Activated CD4-positive, alpha-beta T cell treated with anti-CD3 and anti-CD28 coated beads for 36 hours (primary cell): ENCODE measurements at places on chromosomes 3 and 15.
A peak's percentile ranks its signal among the peaks of the same experiment; 100 is the strongest.

GRCh38 chr3:179181021-179181472, 32.9 kb downstream of the PIK3CA start:
- no peak for DNase-seq

GRCh38 chr3:50260027-50260941, 8.7 kb upstream of the SEMA3B start:
- DNase-seq = peak; percentile 94

DNA sequence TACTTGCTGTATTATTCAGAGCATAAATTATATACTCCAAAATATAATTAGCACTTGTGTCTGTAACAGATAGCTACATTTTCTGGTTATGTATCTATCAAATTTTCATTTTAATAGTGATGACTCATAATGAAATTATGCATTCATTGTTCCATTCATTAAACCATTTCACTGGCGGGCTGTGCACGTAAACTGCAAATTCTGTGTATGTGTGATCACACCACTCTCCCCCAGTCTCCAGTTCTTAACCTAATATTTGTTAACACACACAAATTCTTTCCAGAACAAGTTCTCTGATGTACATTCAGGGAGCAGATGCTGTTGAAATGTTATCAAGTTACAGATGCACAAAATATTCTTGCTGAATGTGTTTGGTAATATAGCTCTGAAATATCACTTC, 3.8 kb upstream of the KCNMB2 start:
- no peak for DNase-seq

- DNase-seq = peak; percentile 50
These were observed 134.2 kb upstream of the SATB1 start for GRCh38 chr3:18559331-18559842.

DNA sequence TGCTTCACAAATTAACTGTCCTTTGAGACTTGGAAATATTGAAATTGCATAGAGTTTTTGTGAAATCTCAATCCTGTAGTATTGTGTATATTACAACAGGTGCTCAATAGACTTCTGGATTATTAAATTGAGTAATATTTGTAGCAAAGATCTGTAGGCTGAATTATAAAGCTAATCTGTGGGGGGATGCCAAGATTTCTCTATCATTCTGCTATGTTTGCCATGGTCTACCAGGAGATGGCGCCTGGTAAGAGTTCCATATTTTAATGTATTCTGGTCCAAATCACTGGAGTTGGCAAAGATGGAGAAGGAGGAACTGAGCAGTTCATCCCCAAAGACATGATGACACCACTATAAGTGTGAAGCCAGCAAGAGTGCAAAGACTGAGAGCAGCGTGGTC, 340.9 kb upstream of the TPRG1 start:
- peak; percentile 13 for DNase-seq

- peak; percentile 15 for DNase-seq
These were observed 507.5 kb upstream of the TGFBR2 start for GRCh38 chr3:30098653-30099455.

- DNase-seq = no peak
These were observed 136.5 kb downstream of the MAP2K5 start for GRCh38 chr15:67678993-67679392.

DNA sequence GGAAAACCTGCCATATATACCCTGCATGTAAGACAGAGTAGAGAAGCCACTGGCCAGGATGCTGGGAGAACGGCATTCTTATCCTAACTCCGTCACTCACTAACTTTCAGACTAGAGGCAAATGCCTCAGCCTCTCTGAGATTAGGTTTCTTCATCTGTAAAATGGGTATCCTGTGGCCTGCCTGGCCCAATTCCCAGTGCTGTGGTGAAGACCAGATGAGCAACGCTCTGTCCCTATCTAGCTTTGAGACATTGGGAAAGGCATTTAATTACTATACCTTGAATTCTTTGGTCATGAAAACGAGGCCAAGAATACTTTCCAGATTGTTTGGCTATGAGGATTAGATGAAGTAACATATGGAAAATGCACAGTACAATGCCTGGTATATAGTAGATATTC, 35.9 kb downstream of the CEMIP start:
- no peak for DNase-seq

DNA sequence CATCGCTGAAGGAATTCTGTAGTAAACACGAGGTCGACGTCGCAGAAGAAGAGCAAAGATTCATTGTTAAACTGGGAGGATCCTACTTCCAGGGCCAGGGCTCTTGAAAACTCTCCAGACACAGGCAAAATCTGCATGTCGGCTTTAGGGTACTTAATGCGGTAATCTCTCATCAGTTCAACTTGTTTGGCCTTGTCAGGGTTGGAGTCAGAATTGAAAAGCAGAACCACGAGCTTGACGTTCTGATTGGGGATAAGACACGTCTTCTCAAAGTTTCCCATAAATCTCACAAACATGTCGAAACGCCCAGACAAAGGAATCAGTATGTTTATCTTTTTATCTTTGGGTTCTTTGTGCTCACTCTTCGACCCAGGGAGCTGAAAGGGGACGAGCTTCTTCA, 74.0 kb downstream of the CHSY1 start:
- peak; percentile 0 for DNase-seq

GRCh38 chr3:101865751-101866509, 16.6 kb downstream of the NFKBIZ start:
- DNase-seq = no peak

DNA sequence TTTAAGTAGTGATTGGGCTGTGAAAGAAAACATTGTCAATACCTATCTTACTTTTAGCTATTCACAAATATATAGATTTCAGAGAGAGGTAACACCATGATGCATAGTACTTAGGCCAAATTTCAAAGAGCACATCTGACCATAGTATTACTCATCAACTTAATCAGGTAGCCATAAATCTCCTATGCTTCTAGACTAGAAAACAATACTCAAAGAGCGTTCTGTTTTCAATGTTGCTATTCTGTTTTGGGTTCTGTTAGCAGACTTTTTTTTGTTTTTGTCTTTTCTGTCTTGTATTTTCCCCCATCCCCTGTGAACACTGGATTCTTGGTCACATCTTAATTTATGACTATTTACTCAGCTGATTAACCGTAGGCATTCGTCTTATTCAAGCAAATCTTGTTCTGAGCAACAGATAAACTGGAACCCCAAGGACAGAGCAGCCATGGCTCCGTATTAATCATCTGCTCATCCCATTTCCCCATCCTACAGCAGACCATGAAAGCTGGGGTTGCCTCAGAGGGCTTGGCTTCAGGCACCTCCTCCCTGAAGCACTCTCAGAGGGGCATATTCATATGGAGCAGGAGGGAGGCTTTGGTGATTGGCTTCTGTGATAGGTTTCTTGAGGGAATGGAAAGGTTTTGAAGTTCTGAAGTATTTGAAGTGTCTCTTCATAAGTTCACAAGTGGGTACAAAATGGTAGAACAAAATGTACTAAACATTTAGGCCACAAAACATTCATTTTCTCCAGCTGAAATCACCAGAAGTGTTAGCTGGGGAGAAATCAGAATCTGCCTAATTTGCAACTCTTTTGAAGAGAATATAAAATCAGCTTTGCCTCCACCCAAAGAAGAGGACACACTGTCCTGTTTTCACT, 105.3 kb downstream of the TNIK start:
- DNase-seq = no peak

DNA sequence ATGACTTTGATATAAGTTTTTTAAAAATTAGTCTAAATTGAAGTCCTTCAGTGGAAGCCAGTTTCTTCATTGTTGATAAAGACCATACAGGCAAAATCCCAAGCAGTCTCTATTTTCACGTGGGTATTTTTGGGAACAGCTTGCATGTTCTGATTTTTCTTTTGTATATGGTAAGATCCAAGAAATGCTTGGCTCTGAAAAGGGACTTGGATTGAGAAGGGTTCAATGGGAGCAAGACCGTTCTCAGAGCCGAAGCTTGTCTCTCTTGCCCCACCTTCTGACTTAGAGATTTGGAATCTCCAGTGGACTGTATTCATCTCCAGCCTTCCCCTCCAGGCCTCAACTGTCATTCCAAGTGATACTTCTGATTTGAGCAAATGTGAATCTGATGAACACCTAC, 175.5 kb downstream of the CHDH start:
- no peak for DNase-seq

DNA sequence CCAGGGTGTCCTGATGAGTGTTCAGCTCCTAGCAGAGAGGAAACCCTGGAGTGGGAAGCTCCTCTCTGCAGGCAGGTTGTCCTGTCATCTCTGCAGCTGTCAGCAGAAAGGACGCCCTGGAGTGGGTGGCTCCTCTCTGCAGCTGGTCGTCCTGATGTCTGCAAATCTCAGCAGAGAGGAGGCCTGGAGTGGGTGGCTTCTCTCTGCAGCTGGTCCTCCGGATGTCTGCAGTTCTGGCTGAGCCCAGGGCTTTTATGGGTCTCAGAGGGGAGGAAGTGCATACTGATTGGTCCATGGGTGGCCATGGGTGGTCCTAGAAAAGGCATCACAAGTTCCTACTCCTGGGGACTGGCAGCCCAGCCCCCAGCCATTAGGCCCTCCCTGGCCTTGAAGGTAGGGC, 102.6 kb upstream of the BNIP2 start:
- DNase-seq = no peak

DNA sequence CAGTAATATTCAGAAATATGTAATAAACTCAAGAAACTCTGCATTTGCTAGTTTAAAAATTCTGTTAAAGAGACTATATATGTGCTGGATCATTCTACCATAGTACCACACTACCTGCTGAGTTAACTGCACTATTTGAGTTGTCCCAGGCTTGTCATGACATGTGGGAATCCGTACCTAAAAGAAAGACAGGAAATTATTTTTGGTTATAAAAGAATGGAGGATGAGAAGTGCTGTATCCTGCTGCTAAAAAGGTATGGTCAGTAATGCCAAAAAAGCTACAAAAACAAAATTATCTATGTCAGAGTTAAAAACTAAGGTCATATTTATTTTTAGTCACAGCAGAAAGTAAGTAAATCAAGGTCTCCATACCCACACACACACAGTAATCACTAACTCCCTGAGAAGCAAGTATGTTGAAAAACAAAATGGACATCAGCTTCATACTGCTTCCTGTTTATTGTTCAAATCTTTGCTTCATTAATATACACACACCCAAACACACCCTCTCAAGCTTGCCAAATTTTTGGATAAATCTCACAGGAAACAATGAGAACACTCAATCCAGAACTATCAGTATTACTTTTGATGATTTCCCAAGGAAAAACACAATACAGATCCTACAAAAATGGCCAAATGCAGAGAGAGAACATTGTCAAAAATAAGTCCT, 33.7 kb downstream of the DENND6A start:
- no peak for DNase-seq

DNA sequence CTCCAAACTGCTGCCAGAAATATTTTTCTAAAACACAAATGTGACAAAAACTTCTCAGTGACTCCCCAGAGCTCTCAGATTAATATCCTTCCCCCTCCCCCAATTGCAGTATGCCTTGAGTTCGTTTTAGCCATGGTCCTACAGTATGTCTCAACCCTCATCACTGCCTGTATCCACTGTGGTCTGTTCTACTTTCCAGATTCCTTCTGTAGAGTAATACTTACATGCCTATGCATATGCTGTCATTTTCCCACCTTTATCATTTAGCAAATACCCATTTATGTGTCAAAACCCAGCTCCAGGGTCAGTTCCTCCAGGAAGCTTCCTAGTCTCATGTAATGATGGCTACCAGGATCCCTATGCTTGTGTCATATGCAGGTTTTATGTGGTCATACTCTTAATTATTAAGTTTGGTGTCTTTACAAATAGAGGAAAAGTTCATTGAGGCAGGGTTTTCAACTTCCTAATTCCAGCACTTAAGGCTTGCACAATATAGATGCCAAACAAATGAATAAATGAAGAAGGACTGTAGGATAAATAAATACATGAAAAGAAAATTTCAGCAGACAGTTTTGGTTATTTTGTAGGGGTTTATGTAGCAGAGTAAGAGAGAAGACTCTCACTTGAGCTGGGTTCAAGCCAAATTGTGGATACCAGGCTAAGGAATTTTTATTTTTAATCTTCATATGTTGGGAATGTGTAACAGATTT, 170.8 kb downstream of the ALCAM start:
- no peak for DNase-seq

GRCh38 chr15:83873966-83874365, 220.0 kb downstream of the ADAMTSL3 start:
- DNase-seq = no peak

- DNase-seq = peak; percentile 59
These were observed 878 bp downstream of the SPPL2A start for GRCh38 chr15:50764461-50765194.

DNA sequence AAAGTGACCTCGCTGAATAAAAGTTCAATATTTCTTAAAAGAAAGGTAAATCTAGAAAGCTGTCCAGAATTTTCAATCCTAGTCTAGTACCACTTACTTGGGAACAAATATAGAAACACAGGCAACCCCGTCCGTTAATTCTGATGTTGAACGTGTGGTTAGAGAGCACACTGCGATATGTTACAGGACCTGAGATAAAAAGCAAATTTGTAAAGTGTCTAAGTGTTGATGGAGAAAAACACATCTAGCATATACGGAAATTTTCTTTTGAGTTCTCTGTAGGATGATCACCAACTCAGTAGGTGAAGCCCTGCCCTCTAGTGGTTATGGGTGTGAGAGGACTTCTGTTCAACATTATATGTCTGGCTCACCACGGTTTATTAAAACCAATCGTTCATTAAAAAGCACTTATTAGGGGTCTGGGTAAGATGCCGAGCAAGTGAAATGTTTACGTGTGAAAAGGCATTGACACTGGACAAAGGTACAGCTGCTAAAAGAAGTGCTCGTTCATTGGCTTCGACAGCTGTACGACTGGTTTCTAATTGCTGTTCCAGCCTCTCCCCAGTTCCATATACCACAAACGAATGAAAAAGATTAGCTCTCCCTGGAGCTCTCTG, 1.0 kb upstream of the ATP2C1 start:
- DNase-seq = peak; percentile 79

- no peak for DNase-seq
These were observed 171.8 kb upstream of the ROPN1 start for GRCh38 chr3:124163689-124164088.

GRCh38 chr3:128470134-128470899, 3.6 kb upstream of the DNAJB8 start:
- no peak for DNase-seq

GRCh38 chr15:57283774-57284503, 92.4 kb upstream of the CGNL1 start:
- DNase-seq = no peak

DNA sequence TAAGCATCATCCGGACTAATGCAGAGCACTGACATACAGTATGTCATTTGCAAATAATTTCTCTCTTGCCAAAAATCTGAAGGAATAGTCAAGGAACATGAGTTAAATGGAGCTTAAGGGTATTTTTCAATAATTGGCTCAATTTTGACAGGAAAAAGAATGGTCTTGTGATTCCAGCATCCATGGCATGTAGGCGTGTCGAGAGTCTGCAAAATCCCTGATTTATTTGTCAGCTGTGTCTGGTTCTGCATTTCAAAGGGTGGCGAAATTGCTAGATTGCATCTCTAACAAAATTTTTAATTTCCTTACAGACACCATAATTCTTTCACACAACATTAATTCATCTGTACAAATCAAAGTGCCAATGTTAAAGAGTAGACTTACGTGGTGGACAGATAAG, 65.4 kb upstream of the TBC1D23 start:
- no peak for DNase-seq

DNA sequence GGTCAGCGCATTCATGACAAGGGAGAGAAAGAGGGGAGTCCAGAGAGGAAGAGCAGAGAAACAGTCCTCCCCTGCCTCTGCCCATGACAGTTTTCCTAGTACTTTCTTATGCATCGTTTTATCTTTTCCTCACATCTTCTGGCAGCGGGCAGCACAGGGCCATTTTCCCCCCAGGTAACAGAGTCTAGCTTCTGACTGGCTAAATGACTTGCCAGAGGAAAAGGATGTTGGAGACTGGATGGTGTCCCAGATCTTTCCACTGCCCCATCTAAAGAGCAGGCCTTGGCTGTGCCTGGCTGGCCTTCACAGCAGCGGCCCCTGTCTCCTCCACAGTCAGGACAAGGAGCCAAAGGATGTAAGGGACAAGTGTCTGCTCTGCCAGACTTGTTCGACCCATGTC, 59.3 kb downstream of the CTDSPL start:
- no peak for DNase-seq
